ENCODE measurements at places on chromosomes 6 and 20. TPM values are rescaled to one million over a fixed set of nuclear protein-coding genes. Genes with fewer than 3 reads are reported as not detected.
A peak's percentile ranks its signal among the peaks of the same experiment; 100 is the strongest.

DNA sequence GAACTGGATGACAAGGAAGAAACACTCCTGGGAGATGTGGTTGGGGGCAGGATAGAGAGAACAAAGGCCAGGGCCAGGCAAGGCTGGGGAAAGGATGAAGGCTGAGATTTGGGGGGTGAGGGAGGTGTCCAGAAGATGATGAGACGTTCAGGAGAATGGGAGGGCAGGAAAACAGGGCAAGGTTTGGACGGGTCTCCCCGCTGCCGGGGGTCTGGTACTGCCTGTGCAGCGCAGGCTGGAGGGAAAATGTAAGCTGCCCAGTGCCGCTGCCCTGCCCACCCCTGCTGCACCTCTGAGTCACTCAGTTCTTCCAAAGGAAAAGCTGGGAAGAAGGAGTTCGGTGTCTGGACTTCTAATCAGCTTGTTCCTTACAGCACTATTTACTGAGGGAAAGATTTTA is 130.9 kb downstream of the DTNBP1 start:
- no peaks in the 10 kb centered on the region for H3K4me1 ChIP-seq
- H3K4me3 ChIP-seq = no peak overlapping the region
- no peaks in the 10 kb centered on the region for H3K27me3 ChIP-seq
- no peak overlapping the region for H3K27ac ChIP-seq
- DNase-seq = no peak
- no peaks in the 10 kb centered on the region for H3K36me3 ChIP-seq

- no peak overlapping the region for H3K4me3 ChIP-seq
- no peaks in the 10 kb centered on the region for H3K27me3 ChIP-seq
- no peaks in the 10 kb centered on the region for H3K4me1 ChIP-seq
- no peaks in the 10 kb centered on the region for H3K36me3 ChIP-seq
- H3K27ac ChIP-seq = no peak overlapping the region
- no peak for DNase-seq
Observed at GRCh38 chr6:25534942-25535631, 116.9 kb upstream of the SCGN start.

DNA sequence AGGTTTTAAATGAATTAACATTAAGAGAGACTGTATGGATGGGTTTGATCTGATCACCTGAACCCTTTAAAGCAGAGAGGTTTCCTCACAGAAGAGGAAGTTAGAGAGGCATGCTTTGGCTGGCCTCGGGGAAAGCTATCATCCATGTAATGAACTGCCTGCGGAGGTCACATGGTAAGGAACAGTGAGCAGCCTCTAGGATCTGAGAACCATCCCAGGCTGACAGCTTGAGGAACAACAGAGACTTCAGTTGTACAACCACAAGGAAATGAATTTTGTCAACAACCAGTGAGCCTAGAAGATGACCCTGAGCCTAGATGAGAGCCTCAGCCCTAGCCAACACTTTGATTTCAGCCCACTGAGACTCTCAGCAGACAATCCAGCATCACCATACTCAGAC is 2.9 kb upstream of the COL21A1 start:
- H3K27me3 ChIP-seq = no peaks in the 10 kb centered on the region
- no peak for DNase-seq
- H3K27ac ChIP-seq = no peak overlapping the region
- H3K4me1 ChIP-seq = no peaks in the 10 kb centered on the region

DNA sequence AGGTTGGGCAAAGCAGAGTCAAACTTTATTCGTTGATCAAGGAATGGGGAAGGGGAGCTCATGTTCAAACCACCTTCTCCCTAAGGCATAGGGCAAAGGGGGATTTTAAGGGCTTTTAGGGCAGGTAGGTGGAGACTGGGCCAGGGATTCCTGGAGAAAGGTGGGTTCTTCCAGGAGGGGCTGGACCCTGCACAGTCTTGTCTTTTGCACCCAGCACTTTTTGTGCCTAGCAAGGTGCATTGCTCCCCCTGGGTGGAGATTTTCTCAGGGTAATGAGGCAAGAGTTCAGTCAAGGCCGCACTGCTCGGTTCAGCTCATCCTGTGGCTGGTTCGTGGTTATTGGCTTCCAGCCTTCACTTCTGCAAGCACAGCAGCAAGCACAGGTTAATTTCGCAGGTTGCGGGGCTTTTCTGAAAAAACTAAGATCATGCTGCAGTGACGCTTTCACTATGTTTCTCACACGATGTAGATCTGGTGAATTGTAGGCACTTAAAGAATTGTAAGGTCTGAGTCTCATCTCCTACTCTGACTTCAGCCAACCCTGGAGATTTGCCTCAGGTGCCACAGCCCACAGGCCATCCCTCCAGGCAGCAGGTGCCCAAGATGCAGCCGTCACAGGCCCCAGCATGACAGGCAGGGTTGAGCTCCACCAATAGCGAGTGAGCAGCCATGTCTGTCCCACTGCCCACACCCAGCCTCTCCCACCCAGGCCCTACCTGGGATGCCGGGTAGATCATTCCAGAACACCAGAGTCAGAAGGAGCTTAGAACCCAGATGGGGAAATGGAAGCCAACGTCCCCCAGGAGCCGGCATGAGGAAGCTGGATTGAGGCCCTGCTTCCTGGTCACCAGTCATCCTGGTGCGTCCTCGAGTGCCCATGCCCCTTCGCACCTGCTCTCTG is 37.1 kb downstream of the SUN5 start:
- no peak overlapping the region for H3K4me3 ChIP-seq
- no peak overlapping the region for H3K27ac ChIP-seq
- H3K27me3 ChIP-seq = no peaks in the 10 kb centered on the region
- H3K4me1 ChIP-seq = no peaks in the 10 kb centered on the region
- no peaks in the 10 kb centered on the region for H3K36me3 ChIP-seq

- DNase-seq = no peak
- no peaks in the 10 kb centered on the region for H3K4me1 ChIP-seq
- no peak overlapping the region for H3K4me3 ChIP-seq
- H3K36me3 ChIP-seq = no peaks in the 10 kb centered on the region
- H3K27ac ChIP-seq = no peak overlapping the region
Observed at GRCh38 chr6:160273750-160274149, 15.1 kb upstream of the SLC22A2 start.

DNA sequence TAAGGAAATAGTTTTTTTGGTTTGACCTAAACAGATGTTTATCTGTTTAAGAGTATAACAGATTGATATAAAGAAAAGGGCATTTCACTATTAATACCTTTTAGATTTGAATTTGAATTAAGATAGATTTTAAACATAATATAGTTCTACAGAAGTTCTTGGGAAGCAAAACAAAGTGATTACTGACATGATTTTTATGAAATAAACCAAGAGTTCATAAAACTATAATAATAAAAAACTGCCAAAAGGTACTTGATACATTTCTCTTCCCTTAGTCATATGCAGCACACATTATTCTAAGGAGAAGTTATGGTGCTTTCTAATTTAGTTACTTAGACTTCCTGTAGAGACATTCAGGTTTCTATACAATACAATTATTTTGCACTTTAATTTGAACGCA is 9.6 kb downstream of the STXBP5 start:
- no peaks in the 10 kb centered on the region for H3K27me3 ChIP-seq
- H3K36me3 ChIP-seq = no peaks in the 10 kb centered on the region
- H3K4me1 ChIP-seq = no peaks in the 10 kb centered on the region

- H3K4me1 ChIP-seq = peaks cover 3% of the 10 kb centered on the region
- no peak overlapping the region for H3K4me3 ChIP-seq
- H3K27ac ChIP-seq = no peak overlapping the region
- DNase-seq = no peak
- H3K36me3 ChIP-seq = no peaks in the 10 kb centered on the region
- H3K27me3 ChIP-seq = no peaks in the 10 kb centered on the region
Observed at GRCh38 chr6:149701714-149702113, 16.2 kb downstream of the LATS1 start.

DNA sequence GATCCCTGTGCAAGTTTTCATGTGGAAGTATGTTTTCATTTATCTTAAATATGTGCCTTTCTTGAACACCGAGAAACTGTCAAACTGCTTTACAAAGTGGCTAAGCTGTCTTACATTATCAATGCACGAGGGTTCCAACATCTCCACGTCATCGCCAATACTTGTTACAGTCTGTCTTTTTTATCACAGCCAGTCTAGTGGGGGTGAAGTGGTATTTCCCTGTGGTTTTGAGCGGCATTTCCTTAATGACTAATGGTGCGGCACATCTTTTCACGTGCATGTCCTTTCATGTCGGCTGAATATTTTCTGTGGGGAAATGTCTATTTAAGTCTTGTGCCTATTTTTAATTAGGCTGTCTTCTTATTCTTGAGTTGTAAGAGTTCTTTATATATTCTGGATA is 280.4 kb downstream of the FOXC1 start:
- no peaks in the 10 kb centered on the region for H3K36me3 ChIP-seq
- H3K27me3 ChIP-seq = no peaks in the 10 kb centered on the region
- H3K4me3 ChIP-seq = no peak overlapping the region
- H3K4me1 ChIP-seq = no peaks in the 10 kb centered on the region
- no peak for DNase-seq
- H3K27ac ChIP-seq = no peak overlapping the region

DNA sequence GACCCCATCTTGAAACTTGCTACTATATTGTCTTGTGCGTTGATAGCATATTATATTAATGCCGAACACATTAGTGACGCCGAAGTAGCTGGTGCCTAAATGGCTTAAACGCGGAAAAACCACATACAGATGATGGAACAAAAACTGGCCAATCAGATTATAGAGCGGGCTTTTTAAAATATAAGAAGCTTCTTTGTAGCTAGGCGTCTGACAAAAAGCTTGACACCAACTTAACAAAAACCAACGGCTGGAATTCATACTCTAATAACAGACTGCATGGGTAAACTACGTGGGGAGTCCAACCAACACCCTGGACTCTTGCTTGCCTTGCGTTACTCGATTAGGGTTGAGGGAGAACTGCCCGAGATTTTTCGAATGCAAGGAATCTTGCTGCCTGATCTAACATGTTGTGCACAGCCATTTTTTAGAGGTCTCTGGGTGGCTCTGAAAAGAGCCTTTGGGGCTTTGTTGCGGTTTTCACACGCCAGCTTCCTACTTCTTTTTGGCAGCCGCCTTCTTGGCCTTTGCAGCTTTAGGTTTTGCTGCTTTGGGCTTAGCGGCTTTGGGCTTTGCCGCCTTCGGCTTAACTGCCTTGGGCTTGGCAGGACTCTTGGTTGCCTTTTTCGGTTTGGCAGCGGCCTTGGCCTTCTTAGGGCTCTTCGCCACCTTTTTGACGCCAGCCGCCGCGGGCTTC is 45.7 kb downstream of the OR2B2 start:
- no peaks in the 10 kb centered on the region for H3K36me3 ChIP-seq
- H3K4me1 ChIP-seq = peaks cover 6% of the 10 kb centered on the region
- H3K27me3 ChIP-seq = no peaks in the 10 kb centered on the region
- peak; percentile 45 for DNase-seq
- peak overlapping the region; percentile 79 for H3K27ac ChIP-seq

DNA sequence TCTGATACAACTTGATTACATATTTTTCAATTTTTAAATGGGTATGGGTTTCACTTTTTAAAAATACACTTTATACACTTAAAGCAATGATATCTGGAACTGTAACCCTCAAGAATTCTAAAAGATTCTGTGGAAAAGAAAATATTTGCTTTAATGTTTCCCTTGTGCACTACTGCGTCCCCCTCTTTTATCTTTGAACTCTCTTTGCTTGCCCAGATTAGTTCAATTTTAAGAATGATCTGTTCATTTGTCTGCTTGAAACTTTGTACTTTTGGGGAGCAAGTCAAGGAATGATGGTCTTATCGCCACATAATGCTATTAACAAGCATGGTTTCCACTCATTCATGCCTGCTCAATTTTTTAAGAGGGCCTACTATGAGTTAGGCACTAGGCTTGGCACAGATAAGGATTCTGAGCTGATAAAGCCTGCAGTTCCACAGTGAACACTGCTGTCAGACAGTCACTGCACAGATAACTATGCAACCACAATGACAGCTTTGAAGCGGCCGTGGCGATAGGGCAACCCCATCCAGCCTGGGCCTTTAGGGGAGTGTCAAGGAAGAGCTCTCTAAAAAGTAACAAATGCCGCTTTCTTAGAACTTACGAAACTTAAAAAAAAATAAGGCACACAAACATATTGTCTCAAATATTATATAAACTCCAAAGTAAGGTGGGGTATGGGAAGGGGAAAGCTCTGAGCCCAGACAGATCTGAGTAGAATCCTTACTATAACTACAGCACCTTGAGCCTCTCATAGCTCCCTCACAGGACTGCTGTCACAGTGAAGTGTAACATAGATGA is 29.7 kb downstream of the FYN start:
- no peaks in the 10 kb centered on the region for H3K36me3 ChIP-seq
- H3K4me3 ChIP-seq = no peak overlapping the region
- H3K27me3 ChIP-seq = no peaks in the 10 kb centered on the region
- H3K27ac ChIP-seq = peak overlapping the region; percentile 5
- H3K4me1 ChIP-seq = no peaks in the 10 kb centered on the region

DNA sequence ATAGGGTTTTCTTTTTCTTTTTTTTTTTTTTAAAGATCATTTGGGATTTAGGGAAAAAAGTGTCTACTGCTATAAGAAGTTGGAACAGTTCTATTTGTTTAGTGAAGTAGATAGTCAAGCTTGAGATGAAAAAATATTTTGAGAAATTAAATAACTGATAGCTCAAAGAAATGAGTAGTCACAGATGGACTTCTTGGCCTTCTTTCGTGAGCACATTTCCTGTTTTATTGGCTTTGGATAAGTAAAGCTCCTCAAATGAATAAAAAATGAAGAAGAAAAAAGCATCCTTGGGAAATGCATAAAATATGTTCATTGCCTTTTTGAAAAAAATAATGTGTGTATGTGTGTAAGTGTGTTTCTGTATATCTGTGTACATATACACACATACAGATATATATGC is 515.9 kb downstream of the GRIK2 start:
- H3K27ac ChIP-seq = no peak overlapping the region
- H3K4me1 ChIP-seq = no peaks in the 10 kb centered on the region
- no peaks in the 10 kb centered on the region for H3K27me3 ChIP-seq
- H3K36me3 ChIP-seq = no peaks in the 10 kb centered on the region

DNA sequence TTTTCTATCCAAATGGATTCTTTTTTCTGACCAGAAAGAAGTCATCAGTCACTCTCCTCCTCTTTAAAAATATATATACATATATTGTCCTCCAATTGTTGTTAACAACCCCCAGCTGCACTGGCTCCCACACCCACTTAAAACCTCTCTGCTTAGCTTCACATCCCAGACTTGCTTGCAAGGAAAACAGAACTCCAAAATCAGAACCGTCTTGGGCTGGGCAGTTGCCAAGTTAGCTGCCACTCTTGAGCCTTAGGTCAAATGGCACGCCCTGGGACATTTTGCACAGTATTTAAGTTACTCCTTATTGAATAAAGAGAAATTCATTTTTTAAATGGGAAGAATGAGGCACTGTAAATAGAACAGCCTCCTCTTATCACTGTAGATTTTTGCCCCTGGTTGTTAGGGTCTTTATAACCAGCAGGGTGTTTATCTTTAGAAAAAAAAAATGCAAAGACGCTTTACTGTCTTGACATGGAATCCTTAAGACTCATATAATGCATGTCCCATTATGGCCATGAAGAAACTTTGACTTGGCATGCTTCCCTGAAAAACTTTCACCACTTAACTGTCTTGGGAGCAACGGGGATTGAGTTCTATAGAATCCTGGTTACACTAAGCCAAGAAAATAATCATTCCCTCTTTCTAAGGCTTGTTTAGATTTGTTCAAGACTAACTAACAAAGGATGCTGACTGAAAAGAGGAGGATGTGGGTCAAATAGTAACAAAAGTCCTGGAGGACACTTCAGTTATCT is 204.5 kb downstream of the ISM1 start:
- H3K4me3 ChIP-seq = no peak overlapping the region
- H3K27me3 ChIP-seq = no peaks in the 10 kb centered on the region
- no peak for DNase-seq
- peaks cover 7% of the 10 kb centered on the region for H3K4me1 ChIP-seq
- no peak overlapping the region for H3K27ac ChIP-seq

- H3K27me3 ChIP-seq = no peaks in the 10 kb centered on the region
- no peaks in the 10 kb centered on the region for H3K36me3 ChIP-seq
- DNase-seq = no peak
- H3K27ac ChIP-seq = no peak overlapping the region
- H3K4me1 ChIP-seq = no peaks in the 10 kb centered on the region
- H3K4me3 ChIP-seq = no peak overlapping the region
Observed at GRCh38 chr6:38476888-38477287, 162.8 kb downstream of the BTBD9 start.

The SS18L1 gene
- 17.7 TPM for total RNA-seq

The CCN2 gene
- total RNA-seq = 19.4 TPM

The CPNE5 gene
- 4.6 TPM for total RNA-seq

The PAX1 gene
- total RNA-seq = not detected

Data from colonic mucosa (tissue), 4 donors.